Skin of body (tissue), 3 donors: ENCODE measurements at places on chromosomes 6 and 20.

DNA sequence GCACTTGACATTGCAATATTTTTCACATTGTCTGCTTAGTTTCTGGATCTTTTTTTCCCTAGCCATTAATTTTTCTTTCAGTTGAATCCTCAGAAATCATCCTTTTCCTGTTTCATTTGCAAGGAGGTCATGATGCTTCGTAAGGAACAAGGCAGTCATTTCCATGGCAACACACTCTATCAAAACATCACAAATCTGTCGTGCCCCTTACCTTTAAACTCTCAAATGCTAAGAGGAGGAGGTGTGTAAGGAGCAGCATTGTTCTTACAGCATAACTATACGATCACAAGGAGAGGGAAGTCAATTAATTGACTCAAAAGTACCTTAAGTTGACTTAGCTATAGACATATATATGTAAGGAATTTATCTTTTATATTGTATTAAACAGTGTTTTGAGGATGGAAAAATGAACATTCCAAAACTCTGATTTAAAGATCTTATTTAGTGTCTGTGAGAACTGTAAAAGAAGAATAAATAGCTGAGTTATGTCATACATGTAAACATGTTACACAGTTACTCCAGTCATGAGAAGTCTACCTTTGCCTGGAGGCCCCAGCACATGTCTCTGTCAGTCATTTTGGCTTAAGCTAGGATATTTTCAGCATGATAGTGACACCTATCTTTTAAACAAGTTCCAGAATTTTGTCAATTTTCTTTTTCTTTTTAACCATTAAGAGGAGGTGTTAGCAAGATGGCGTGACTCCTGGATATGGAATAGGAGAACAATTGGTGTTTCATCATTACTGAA, 41.6 kb downstream of the CDKAL1 start:
- DNase-seq: no peak

DNA sequence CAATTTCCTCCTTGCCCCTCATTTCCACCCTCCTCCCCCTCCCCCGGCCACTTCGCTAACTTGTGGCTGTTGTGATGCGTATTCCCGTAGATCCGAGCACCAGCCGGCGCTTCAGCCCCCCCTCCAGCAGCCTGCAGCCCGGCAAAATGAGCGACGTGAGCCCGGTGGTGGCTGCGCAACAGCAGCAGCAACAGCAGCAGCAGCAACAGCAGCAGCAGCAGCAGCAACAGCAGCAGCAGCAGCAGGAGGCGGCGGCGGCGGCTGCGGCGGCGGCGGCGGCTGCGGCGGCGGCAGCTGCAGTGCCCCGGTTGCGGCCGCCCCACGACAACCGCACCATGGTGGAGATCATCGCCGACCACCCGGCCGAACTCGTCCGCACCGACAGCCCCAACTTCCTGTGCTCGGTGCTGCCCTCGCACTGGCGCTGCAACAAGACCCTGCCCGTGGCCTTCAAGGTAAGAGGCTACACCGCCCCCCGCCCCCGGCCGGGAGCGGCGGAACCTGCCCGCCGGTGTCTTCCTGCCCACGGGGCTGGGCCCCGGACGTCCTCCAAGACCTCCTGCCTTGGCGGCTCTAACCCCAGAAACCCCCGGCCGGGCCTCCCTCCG, 44.9 kb upstream of the SUPT3H start:
- DNase-seq: no peak

DNA sequence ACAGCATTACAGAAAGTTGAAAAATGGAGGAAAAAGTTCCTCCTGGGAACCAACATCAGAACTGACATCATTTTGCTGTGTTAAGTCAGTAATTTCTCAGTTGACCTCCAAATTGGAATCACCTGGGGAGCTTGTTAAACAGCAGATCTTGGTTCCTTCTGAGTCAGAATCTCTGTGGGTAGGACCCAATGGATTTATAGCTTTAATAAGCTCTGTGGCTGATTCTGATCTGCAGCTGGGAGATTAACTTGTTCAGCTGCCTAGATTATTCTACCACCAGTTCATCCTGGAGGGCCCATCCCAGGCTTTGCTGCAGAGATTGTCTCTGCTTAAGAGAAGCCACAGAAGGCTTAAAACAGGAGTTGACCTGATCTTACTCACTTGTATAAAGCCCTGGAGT, 90.7 kb upstream of the POPDC3 start:
- DNase-seq: no peak

GRCh38 chr6:56510984-56511531, 131.6 kb downstream of the DST start:
- peak; percentile 16 for DNase-seq

DNA sequence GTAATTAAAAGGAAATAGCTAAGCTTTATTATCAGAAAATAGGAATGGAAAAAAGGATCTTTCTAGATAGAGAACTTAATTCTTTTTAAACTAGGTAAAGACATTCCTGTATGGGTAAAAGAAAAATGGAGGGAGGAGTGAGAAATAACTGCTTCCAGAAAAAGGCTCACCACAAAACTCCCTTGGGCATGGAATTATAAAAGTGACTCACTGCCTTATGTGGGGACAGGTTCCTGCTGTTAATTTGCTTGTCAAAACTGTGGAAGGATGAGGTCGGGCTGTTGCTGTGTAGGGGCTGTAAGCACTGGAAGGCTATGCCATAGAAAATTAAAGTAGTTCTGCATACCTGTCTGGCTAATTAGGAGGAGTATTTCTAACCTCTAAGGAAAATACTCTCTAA, 158.7 kb downstream of the UBE3D start:
- DNase-seq: no peak
